Left ventricle myocardium inferior (tissue), 1 donor: ENCODE measurements at places on chromosomes 2 and 18. TPM values are rescaled to one million over a fixed set of nuclear protein-coding genes. Genes with fewer than 3 reads are reported as not detected.

DNA sequence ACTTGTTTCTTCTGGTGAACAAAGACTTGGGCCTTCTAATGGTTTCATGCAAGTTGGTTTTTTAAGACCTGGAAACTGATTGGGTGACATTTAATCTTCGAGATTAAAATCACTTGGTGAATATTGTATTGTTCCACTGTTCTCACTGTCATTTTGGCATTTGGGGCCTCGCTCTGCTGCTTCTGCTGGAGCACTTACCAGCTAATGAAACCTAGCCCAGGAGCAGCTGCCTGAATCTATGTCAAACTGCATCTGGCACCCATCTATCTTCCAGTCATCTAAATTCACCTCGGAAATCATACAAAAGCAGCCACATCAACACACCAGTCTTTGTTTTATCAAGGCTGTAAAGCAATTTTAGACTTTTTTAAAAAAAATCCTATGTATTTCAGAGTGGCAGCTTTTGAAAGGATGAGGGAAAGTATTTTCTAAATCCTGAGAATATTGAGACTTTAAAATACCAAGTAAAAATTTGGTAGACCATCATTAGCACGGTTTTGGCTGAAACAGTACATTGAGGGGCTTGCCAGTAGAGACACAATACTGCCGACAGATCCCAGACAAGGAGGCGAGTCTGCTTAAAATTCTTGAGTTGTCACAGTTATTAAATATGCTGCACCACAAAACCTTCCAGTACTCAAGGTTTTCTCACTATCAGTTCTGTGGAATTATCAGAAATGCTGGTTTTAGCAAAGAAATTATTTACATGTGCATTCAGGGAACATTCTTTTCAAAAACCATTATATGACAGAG is 26.1 kb upstream of the SERTAD2 start:
- H3K4me1 ChIP-seq: no peaks in the 10 kb centered on the region
- no peak for DNase-seq
- no peaks in the 10 kb centered on the region for H3K27me3 ChIP-seq
- no peak overlapping the region for H3K4me3 ChIP-seq

GRCh38 chr2:1911811-1912210 is 167.5 kb upstream of the PXDN start:
- H3K27ac ChIP-seq: no peak overlapping the region
- no peak overlapping the region for H3K4me3 ChIP-seq
- no peak for DNase-seq
- peaks cover 4% of the 10 kb centered on the region for H3K4me1 ChIP-seq
- H3K27me3 ChIP-seq: peaks cover 30% of the 10 kb centered on the region
- no peaks in the 10 kb centered on the region for H3K36me3 ChIP-seq

DNA sequence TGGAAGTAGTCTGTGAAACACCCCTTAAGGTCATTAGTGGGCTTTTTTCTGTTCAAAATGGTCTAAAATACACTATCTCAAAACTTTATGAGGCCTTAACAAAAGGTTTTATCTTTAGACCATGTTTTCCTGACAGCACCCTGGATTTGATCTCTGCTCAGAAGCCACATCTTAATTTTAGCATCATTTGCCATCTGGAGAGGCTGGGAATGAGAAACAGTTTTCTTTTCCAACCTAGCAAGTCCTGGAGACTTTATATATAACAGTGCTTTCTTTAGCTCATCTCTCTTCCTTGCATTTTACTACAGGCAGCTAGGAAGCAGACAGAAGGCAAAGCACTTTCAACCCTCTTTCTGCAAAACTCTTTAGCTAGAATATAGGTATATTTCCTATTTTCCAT is 62.7 kb upstream of the CYTIP start:
- no peak overlapping the region for H3K4me3 ChIP-seq
- no peak overlapping the region for H3K27ac ChIP-seq
- H3K4me1 ChIP-seq: no peaks in the 10 kb centered on the region
- H3K27me3 ChIP-seq: peaks cover 21% of the 10 kb centered on the region

The UNC50 gene
- 32.0 TPM for total RNA-seq

The LBH gene
- 200 TPM for total RNA-seq

The NTSR2 gene
- not detected for total RNA-seq
